Retinal pigment epithelial cell (primary cell): ENCODE measurements at places on chromosomes 7 and 10.

DNA sequence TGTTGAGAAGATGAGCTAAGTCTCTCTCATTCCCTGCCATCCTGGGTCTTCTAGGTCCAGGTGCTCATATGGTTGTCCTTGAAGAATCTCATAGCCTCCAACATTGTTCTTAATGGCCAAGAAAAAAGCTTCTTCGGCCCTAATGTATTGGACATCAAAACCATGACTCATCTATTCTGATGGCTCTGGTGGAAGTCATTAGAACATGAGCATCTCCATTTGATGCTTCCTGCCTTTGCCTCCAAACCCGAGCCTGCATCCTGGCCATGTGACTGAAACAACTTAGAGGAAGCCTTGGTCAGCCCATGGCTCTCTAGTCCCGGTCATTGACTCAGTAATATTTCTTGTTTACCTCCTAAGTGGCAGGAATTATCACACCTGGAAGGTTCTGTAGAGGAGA, 264.1 kb upstream of the FZD8 start:
- DNase-seq = no peak

GRCh38 chr10:27100813-27101347, 586 bp upstream of the ANKRD26 start:
- no peak for DNase-seq

DNA sequence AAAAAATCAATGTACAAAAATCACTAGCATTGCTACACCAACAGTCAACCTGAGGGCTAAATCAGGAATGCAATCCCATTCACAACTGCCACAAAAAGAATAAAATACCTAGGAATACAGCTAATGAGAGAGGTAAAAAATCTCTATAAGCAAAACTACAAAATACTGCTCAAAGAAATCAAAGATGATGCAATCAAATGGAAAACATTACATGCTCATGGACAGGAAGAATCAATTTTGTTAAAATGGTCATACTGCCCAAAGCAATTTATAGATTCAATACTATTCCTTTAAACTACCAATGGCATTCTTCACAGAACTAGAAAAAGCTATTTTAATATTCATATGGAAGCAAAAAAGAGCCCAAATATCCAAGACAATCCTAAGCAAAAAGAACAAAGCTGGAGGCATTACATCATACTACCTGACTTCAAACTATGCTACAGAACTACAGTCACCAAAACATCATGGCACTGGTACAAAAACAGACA, 116.3 kb downstream of the HPSE2 start:
- no peak for DNase-seq

DNA sequence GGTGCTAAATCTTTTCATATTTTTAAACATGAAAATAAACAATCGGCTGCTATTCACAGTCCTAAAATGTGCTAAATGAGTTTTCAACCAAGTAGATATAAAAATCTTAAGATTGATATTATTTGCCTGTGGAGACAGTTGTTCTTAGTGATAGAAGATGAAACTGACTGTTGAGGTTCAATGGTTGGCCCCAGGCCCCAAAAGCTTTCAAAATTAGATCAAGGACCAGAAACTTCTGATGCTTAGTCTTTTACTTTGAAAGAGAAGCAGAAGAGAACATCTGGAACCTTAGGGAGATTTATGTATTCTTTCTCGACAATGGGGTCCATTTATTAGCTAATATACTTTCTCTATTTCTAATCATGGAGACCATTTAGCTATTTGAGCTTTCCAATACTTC, 155.8 kb downstream of the REEP3 start:
- no peak for DNase-seq

DNA sequence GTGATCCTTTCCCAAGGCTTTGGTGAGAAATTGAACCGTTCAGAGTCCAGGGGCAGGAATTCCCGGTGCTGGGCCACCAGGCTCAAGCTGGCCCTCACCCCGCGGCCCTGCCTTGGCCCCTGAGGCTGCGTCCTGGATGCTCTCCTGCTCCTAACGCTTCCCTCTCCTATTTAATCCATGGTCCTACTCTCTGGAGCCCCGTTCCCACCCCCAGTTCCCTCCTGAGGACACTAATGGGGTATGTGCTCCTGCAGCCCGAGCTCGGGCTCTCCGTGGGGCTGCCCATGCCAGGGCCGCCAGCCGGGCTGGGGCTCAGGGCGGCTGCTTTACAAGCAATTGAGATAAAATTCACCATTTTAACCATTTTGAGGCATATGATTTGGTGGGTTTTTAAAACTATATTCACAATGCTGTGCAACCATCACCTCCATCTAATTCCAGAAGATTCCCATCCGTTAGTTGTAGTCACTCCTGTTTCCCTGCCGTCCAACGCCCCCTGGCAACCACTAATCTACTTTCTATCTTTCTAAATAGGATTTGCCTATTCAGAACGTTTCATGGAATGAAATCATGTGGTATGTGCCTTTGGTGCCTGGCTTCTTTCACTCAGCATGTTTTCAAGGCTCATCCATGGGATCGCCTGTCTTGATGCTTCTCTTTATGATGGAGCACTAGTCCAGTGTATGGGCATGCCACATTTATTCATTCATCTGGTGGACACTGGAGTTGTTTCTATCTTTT, 33.0 kb downstream of the ADAMTS14 start:
- DNase-seq = no peak

- DNase-seq = no peak
Measured at GRCh38 chr10:89241026-89241425, 10.5 kb downstream of the LIPA start.

- no peak for DNase-seq
Measured at GRCh38 chr7:97005183-97006054, at the start of gene DLX6. DLX6 (plus strand) TSS chr7:97005553; CDS start chr7:97005978, 425 bp downstream.

DNA sequence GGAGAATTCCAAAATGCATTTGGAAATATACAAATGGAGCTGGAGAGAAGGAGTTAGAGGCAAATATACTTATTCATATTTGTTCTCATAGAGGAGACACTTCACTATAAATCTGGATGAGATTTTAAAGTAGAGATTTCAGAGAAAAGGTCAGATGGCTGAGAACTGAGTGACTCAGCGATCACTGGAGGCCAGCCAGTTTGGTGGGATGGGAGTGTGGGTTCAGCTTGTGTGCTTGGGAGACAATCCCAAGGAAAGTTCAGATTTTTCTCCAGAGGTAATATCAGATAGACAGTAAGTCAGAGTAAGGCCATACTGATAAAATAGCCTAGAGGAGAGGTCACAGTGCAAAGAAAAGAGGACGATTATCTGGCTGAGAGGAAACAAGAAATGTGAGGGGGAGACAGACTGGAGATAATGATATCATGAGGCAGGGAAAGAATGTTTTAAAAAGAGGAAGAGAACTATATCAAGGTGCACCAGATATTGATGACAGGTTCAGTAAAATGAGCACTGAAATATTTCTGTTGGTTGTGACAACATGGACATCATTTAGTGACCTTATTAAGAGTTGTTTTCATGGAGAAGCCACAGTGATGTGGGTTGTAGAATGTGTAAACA, 67.0 kb downstream of the MDFIC start:
- DNase-seq = no peak

DNA sequence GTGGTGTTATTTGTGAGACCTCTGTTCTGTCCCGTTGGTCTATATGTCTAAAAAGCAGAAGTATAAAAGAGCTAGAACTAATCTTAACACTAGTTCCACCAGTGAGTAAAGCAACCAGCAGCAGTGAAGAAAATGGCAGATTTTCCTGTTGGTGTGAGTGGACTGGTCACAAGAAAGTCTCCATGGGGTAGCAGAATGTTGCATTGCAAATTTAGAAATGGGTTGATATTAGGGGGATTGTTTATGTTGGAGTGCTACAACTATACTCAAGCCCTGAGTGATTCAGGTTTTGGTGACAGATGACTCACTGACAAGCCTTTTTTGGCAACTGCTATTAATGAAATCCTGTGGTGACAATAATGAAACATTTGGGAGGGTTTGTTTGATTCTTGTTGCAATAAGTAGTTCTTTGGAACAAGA, 5.6 kb downstream of the AVL9 start:
- no peak for DNase-seq

DNA sequence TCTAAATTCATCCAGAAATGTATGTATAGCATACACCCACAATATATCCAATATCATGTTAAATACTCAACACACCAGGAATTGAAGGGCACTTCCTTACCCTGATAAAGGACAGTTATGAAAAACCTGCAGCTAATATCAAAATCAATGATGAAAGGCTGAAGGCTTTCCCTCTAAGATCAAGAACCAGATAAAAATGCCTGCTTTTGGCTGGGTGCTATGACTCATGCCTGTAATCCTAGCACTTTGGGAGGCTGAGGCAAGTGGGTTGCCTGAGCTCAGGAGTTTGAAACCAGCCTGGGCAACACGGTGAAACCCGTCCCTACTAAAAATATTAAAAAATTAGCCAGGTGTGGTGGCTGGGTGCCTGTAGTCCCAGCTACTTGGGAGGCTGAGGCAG, 21.6 kb upstream of the UPP1 start:
- no peak for DNase-seq

DNA sequence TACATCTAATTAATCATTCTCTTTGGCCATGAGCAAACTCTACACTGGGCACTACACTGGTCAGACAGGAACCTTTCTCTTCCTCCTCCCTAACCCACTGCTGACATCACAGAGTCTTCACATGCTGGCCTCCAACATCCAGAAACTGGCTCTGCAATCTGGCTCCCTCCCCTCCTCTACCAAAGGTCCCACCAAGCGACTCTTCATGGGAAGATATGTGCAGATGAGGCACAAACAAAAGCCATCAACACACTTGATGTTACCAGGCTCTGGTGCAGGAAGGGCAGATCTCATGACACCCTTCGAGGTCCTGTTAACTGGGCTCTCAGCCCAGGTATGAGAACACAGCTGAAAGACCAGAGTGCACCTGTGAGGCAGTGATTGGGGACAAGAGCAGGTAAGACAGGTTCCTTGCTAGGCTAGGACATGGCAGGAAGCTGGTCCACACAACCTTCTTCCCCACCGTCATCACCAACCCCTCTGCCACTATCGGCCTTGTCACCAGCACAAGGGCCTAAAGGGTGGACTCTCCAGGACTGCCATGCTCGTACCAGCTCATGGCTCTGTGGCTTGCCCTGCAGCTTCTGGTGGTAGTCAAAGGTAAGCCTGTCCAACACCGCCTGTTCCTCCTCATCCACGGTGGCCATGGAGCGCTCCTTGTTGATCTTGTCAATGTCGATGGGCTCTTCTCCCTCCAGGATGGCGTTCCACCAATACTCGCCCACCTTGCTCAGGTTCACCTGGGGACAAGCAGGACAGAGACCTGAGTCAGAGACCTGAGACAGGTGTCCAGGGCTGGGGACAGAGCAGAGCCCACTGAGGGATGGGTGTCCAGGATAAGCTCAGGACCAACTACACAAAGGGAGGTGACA, 66.6 kb upstream of the CAMK2B start:
- DNase-seq = no peak
